Amniotic stem cell (primary cell): ENCODE measurements at places on chromosomes 2 and 18.

- no peak for DNase-seq
These were observed 325.3 kb downstream of the ZNF516 start for GRCh38 chr18:76169733-76170132.

DNA sequence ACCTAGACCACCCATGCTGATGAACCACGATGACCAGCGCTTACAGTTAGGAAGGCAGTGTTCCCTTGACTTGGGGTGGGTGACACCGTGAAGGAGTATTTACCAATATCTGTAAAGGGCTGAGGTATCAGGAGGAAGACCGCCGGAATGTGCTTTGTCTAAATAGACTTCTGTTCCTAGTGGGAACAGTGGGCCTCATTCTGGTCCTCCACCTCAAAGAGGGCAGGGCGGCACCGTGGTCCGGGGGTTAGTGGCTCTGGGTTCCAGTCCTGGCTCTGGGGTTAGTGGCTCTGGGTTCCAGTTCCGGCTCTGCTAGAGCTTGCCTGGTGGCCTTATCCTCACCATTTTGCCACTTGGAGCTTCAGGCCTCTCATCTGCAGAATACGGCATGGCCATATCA lies 91.6 kb upstream of the SMAD2 start:
- no peak for DNase-seq

GRCh38 chr2:183038341-183039300 lies at the start of gene NCKAP1:
Gene NCKAP1, minus strand, starts transcription at chr2:183038457. Its CDS starts 358 bp downstream, at chr2:183038099.
- peak; percentile 47 for DNase-seq

GRCh38 chr2:233311241-233311926 lies 3.8 kb downstream of the SAG start:
- DNase-seq: no peak

GRCh38 chr18:3836483-3837335 lies 386.7 kb downstream of the TGIF1 start:
- DNase-seq: no peak

DNA sequence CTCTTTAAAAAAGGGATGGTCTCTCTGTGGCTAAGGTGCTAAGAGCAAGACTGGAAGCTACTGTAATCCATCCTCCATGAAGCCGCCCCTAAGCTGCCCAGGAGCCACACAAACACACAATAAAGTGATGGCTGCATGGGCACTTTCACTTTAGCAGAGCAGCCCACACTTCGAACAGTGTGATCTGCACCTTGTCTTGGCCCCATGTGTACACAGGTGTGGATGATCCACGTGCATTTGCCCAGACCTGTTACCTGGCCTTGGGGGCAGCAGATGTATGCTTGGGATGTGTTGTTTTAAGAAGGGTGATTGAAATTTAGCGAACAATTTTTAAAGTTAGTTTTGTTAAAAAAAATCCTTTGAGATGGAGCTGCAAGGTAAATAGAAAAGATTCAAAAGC lies 39.9 kb downstream of the TMEM178A start:
- DNase-seq: no peak

DNA sequence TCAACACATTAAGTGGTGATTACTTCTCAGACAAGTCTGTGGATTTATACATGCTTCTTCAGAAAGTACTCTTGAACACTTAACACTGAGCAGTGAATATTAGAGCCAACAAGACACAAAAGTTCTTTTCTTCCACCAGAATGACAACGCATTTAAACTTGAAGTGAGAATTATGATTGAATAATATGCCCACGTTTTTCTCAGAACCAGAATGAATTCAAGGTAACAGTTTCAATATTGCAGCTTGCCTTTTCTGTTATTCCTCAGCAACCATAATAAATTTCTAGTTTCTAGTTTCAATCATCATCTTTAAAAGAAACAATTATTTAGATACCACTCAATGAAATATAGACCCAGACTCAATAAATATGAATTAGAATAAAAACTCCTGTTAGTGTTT lies 547.0 kb downstream of the NUP35 start:
- no peak for DNase-seq

- DNase-seq: no peak
These were observed 923.4 kb downstream of the SOCS6 start for GRCh38 chr18:71212222-71212621.

GRCh38 chr2:197261808-197262226 lies 48.8 kb downstream of the ANKRD44 start:
- DNase-seq: no peak

DNA sequence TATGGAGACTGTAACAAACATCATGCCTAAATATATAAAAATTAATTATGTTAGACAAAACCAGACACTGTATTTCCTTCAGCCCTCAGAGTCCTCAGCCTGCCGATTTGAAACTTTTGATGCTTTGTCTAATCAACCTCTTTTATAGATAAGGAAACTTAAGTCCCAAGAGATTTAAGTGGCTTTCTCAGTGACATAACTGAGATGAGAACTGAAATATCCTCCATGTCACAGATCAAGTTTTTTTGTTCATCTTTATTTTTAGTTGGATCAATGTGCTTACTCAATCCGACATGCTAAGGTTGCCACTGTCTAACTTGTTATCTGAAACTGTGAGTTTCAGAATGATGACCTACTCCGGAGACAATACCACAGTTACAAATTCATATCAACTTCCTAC lies 72.3 kb downstream of the BARD1 start:
- no peak for DNase-seq

- DNase-seq: no peak
These were observed 46.9 kb downstream of the GEMIN6 start for GRCh38 chr2:38824906-38825305.

GRCh38 chr2:20781656-20782265 lies 41.1 kb downstream of the LDAH start:
- no peak for DNase-seq

- DNase-seq: no peak
These were observed 392.5 kb upstream of the SALL3 start for GRCh38 chr18:78587096-78587495.

- no peak for DNase-seq
These were observed 457.8 kb upstream of the MEX3C start for GRCh38 chr18:51655327-51655698.

- DNase-seq: peak; percentile 59
These were observed 1.7 kb downstream of the ROCK2 start for GRCh38 chr2:11342551-11343367.

DNA sequence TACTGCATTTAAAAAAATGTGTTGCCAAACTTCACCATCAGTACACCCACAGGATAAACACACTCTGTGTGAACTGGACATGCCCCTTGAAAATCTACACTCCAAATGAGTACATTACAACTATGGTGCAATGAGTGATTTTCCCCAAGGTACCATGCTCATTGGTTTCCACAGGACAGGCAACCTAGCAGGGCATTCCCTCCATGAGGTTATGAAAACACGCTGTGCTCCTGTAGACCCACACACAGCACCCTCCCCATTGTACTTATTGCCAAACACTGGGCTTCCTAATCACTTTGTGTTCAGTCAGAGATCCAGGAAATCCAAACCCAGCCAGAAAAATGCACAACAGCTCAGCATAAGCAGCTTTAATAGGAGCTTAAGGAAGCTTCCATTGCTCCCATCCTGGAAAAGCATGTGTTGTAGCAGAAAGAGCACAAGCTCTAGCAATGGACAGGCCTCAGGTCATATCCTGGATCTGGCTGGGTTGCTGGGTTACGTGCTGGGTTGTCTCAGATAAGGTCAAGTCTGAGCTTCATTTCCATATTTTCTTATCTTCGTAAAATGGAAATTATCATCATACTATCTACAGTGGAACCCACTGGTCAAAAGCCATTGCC lies 20.8 kb upstream of the ATIC start:
- DNase-seq: no peak

GRCh38 chr2:119483395-119483753 lies 40.9 kb downstream of the SCTR start:
- no peak for DNase-seq

DNA sequence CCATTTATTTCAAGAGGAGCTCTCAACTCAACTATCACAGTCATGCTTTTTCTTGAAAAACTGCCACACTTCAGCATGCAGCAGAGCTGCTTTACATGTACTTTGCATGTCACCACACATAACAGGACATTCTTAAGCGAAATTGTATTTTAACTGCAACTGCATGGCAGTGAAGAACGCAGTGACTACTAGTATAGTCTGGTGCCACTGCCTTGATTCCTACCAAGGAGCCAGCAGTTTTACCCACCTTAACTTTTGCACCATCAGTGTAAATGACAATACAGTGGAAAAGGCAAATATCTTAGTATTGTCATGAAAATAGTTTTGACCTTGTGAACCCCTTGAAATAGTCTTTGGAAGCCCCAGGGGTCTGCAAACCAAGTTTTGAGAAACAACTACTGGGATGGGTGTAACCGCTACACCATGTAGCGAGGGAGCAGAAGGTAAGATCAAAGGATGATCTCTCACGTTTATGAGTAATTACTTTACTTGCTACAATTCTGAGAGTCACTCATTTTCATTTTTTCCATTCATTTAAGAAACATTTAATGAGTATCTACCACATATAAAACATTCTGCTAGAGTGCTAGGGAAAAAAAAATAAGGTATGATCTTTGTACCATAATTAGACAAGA lies 32.3 kb upstream of the MPP4 start:
- no peak for DNase-seq

DNA sequence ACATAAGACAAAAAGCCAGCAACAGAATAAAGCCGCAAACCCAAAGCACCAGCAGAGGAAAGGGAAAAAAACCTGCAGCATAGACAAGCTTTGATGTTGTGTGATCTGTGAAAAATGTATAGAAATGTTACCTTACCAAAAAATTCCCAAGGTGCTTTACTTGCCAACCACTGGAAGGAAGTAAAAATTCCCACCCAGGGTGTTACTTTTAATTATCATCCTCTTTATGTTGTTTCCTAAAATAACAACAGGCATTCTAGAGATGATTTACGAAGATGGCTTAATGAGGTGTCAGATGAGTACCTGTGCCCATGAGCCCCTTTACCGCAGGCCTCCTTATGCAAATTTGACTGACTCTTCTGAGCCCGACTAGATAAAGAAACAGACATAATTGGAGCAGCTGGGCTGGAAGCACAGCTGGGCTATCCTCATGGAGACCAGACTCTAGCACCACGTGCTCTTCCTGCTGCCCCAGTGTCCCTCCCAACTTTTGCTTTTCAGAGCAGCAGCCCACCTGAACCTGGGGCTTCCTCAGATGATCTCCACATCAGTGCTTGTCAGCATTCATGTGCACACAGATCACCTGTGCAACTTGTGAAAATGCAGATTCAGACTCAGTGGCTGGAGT lies 41.5 kb downstream of the SRSF7 start:
- DNase-seq: no peak

- DNase-seq: no peak
These were observed 2.4 kb downstream of the FABP1 start for GRCh38 chr2:88125344-88125923.

- no peak for DNase-seq
These were observed 231.9 kb downstream of the ALPK2 start for GRCh38 chr18:58396966-58397365.

DNA sequence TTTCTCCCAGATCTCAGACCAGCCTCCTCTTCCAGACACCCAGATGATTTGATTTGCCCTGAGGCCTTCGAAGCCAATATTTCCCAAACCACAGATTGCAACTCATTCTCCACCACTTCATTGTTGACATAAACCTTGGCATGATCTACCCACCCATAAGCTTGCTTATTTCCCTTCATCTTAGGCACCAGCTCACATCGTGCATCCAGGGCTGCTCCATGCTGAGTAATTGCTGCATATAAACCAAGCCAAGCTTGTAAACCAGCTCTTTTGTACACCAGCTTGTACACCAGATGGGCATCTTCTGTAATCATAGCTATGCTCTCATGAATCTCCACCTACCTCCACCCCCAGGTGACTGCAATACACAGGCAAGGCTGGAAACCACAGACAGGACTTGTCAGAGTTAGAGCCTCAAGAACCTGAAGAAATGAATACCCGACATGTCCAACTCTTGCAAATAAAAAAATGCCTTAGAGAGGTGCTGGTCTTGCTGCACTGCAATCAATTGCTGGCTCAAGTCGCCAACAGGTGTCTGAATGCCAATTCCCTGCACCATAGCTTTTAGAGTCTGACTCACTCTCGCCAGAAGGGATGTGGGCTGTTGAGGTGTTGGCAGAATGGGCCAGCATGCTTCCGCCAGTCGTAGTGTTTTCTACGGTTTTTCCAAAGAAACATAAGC lies 31.5 kb downstream of the TRABD2A start:
- DNase-seq: no peak

DNA sequence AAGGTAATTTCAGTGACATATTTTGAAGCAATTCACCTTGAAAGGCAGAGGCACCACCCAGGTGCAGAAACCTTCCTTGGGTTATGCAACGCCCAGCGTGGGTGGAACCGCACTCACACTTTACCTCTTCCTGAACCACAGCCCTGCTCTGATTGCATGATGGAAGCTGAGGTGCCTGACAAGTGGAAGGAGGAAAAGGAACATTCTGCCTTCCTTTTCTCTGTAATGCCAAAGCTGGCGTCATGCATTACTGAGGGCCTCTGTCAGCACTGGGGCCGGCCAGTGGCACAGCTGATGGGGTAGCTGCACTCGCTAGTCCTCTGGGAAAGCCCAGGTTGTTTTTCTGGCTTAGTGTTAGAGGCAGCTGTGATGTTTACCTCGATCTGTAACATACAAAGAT lies 266.5 kb downstream of the NEDD4L start:
- DNase-seq: no peak

DNA sequence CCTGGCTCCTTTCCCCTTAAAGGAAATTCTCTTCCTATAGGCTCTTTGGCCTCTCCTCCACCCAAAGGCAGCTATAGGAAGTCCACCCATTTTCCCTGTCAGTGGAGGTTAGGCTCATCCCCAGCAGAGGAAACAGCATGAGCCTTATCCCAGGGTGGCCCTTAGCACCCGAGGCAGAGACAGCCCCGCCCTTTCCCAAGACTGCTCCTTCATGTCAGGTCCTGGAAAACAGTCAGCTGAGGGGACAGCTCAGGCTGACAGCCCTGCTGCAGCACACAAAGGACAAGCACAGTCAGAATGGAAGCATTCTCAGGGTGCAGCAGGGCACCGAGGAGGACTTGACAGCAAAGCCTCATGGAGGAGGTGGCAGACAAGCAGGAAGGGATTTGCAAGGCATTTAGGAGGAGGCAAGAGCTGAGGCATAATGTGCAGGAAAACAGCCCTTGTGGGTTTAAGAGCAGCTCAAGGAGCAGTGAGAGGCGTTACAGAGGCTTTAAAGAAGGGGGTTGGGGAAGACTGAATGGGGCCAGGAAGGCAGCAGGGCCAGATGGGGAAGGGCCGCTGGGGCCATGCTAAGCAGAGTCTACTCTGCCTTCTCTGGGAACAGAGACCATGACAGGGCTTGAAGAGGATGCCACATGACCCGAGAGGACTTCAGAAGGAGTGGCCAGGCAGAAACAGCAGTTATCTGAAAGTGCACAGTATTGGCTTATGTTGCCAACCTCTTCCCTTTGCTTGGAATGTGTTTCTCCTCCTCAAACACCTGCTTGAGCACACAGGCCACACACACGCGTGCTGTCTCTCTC lies 216.6 kb downstream of the SH3BP4 start:
- no peak for DNase-seq
